NCI-H187 treated with DMSO at 0.1 percent for 48 hours (cell line): ENCODE measurements at places on chromosomes 5 and 9.

DNA sequence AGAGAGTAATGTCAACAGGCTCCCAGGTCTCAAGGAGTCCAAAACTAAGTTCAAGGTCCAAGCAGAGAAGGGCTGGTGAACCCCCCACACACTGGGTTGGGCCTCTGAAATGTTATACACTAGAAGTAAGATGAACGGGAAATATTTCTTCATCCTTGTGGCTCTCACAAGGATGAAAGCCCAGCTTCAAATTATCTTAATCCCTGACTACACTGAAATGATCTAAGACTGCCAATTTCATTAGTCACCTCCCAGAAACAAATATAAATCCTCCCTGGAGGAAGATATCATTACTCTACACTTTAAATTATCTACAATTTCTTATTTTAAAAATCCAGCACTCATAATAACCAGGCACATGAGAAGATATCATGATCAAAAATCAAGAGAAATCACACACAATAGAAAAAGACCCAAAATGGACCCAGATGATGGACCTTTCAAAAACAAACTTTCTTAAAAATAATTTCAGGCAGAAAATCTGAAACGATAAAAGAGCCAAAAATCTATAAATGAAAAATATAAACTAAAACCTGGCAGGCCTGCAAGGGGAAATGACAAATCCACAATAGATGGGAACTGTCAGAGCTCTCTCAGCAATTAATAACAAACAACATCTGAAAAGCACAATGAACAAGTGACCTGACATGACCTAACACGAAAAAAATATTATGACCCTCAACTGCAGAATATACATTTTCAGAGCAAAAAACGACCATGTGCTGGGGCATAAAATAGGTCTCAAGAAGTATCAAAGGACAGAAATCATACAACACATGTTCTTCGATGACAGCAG, 117.4 kb downstream of the GPR21 start:
- DNase-seq = no peak

- DNase-seq = no peak
These were observed 1.1 kb downstream of the ZNF367 start for GRCh38 chr9:96417051-96417586.

GRCh38 chr9:35232867-35233544, 71.2 kb downstream of the UNC13B start:
- peak; percentile 38 for DNase-seq

DNA sequence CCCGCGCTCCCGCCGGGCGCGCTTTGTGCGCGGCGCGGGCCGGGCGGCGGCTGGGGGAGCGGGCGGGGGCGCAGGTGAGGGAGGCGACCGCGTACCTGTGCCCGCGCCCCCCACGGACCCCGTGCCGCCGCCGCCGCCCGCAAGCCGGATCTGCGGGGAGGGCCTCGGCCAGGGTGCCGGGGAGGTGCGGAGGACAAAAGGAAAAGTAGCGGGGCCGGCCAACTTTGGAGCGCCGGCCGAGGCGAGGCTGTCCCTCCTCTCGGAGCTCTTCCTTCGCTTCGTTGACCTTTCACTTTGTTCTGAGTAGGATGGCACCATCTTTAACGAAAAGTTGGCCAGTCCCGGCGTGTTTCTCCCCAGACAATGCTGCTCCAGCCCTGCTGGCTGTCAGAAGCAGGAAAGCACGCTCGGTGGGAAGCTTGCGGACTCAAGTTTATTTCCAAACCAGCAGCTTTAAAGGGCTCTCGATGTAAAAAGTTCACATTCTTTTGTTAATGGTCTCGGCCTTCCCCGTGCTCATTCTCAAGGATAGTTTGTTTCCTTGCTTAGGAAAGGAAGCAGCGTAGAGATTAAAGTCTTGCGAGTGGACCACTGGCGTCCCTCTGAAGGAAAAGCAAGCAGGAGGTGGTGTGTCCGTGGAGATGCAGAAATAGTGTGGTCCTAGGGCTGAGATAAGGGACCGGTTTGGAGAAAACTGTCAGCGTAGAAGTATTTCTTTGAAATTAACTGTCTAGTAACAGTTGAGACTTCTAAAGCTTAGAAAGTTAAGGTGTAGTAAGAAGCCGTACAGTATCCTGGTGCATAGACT, 639 bp downstream of the EHMT1 start:
- DNase-seq = no peak

DNA sequence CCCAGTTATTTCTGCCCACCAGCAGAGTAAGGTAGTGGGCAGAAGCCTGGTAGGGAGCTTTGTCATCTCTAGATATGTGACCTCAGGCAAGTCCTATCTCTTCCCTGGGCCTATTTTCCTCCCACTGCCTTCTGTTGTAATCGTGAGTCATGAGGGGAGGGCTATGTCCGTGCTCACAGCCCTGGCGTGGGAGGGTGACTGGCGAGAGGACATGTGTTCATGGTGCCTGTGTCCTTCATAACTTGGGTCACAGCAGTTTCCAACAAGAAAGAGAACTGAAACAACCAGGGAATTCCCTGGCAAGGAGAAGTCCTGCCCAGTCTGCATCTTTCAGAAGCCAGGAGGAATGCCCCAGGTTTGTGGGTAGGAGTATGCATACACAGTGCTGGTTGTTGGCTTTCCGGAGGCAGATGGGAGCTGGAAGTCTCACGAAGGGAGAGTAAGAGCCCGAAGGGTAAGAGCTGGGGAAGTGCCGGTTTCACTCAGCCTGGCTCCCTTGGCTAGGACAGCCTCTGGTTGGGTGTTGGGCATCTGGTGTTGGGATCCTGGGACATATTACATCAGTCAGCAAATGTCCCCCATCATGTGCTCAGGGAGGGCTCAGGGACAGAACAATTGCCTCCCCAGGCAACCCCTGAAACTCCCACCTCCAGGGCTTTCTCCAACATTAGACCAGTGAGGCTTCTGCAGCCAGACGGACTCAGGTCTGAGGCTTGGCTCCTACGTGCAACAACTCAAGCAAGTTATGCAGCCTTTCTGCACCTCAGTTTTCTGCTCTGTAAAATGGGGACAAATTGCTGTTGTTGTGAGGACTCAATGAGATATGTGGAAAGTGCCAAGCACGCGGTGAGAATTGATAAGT, 4.3 kb upstream of the TIFAB start:
- no peak for DNase-seq

- no peak for DNase-seq
These were observed at the start of gene OSMR for GRCh38 chr5:38845526-38846378. Gene OSMR (plus strand): TSS chr5:38846012. CDS start chr5:38869045, 23,033 bp downstream.
